ENCODE measurements at places on chromosomes 12 and 14. TPM values are rescaled to one million over a fixed set of nuclear protein-coding genes. Genes with fewer than 3 reads are reported as not detected.

Gene GPRC5A
- not detected for polyA plus RNA-seq

Gene CSRP2
- not detected for polyA plus RNA-seq

GRCh38 chr12:14214495-14214894 is 151.0 kb upstream of the ATF7IP start:
- H3K4me1 ChIP-seq = peaks cover 10% of the 10 kb centered on the region
- H3K27me3 ChIP-seq = peaks cover 2% of the 10 kb centered on the region
- no peak for DNase-seq
- no peaks in the 10 kb centered on the region for H3K36me3 ChIP-seq

GRCh38 chr12:12331896-12332295 is 18.1 kb downstream of the MANSC1 start:
- no peaks in the 10 kb centered on the region for H3K36me3 ChIP-seq
- peaks cover 3% of the 10 kb centered on the region for H3K27me3 ChIP-seq
- no peak overlapping the region for H3K4me3 ChIP-seq
- peaks cover 22% of the 10 kb centered on the region for H3K4me1 ChIP-seq

GRCh38 chr14:82094829-82095345 is 561.2 kb upstream of the SEL1L start:
- H3K4me3 ChIP-seq = no peak overlapping the region
- no peaks in the 10 kb centered on the region for H3K36me3 ChIP-seq
- no peaks in the 10 kb centered on the region for H3K27me3 ChIP-seq
- H3K27ac ChIP-seq = no peak overlapping the region
- no peak for DNase-seq
- H3K4me1 ChIP-seq = no peaks in the 10 kb centered on the region
